ENCODE measurements at places on chromosomes 3 and 15.

- no peak for DNase-seq
Measured at GRCh38 chr15:41169086-41169485, 53.0 kb upstream of the INO80 start.

- no peak for DNase-seq
Measured at GRCh38 chr3:114435386-114436115, 141.7 kb downstream of the TIGIT start.

- no peak for DNase-seq
Measured at GRCh38 chr15:31309893-31310606, 16.6 kb upstream of the KLF13 start.

- no peak for DNase-seq
Measured at GRCh38 chr3:35624698-35625097, 14.6 kb upstream of the ARPP21 start.

GRCh38 chr3:187125319-187126031 is 13.8 kb downstream of the RPL39L start:
- no peak for DNase-seq

DNA sequence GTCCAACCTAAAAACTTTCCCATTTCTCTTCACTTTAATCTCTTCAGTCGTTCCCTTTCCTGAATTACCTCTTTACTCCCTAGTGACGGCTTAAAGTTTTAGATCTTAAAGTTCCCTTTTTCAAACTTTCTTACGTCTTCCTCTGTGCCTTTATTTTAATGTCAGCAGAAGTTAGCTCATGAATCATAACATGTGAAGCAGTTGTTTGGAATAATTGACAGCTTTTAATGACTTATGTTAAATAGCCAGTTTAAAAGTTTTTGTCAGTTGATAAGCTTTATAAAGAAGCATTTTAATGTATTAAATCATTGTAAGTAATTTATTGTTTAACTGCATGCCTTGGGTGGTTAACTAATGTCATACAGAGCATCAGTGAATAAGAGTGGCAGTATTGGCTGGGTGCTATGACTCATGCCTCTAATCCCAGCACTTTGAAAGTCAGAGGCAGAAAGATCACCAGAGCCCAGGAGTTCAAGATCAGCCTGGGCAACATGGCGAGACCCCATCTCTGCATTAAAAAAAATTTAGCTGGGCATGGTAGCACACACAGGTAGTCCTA is 33.9 kb downstream of the PIK3CA start:
- no peak for DNase-seq

DNA sequence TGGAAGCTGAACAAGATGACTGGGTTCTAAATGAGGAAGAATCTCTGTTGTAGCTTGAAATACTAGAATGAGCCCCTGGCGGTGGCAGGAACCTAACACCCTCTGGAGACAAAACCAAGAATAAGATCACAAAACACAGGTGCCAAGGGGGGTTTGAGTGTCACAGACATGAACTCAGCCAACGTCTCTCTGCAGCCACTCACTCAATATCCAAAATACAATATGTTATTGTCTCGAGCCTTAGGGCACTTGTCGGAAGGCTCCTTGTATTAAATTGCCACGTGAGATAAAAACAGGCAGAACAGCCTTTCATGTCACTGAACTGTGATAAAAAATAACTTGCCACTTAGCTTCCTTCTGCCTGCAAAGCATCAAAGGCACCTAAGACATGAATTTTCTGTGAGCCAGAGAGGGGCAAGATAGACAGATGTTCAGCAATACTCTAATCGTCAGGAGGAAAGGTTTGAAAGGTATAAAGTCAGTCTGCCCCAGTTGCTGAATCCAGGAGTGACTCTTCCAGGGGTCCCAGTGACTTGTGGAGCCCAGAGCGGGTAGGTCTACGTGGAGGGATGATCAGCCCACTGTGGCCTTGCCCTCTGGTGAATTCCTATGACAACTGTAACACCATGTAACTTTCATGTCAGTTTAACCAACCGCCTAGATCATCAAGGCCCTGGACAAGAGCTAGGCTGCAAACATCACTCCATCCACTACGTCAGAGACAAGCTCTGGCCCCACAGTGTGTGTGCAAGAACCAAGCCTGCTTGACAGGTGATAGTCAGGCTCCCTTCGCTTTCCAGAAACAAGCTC is 165.2 kb downstream of the OSBPL10 start:
- DNase-seq = no peak

DNA sequence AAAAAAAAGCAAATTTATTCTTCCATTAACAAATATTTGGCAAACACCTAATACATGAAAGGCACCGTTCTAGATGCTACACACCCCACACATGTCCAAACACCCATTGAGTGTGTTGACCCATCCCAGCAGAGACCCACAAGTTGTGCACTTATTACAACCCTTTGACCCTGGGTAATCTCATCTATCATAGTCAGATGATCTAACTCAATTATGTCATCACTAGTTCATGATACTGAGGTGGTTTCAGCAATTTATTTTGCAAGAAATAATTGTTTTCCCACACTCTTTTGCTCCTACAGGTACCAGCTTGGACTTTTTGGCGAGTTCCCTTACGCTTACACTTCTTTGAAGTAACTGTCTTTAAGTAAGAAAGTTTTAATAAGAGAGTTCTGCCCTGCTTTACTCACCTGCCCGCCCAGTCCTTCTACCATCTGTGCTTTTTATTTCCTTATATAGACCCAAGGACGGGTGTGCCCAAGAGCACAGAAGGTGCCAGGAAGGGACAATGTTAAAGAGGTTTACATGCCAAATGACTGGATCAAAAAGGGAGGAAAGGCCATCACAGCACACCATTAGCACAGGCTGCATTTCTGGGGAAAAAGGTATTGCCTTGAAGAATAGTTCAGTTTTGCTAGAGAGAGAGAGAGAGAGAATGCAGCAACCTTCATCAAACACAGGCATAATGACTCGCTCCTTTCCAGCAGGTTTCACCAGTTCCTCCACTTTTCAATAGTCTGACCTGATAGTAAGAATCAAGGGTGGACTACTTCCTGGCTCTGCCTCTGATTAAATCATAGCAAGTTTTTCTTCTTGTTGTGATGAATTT is 54.5 kb upstream of the ATP11B start:
- DNase-seq = no peak

- DNase-seq = no peak
Measured at GRCh38 chr3:76372497-76372896, 587.1 kb upstream of the ZNF717 start.

DNA sequence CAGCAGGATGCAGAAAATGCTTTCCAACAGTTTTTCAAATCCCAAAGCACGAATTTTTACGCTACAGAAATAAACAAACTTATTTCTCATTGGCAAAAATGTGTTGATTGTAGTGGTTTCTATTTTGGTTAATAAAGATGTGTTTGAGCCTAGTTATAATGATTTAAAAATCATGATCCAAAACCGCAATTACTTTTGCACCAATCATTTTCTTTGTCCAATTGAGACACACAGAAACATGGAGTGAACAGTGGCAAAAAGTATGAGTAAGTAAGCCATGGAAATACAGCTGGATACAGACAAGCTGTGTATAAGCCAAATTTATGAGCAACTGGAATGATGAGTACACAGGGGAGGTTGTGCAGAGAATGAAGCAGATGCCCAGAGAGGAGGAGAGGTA is 427.9 kb downstream of the NTRK3 start:
- DNase-seq = no peak

- no peak for DNase-seq
Measured at GRCh38 chr15:91316126-91316525, 216.1 kb downstream of the SV2B start.

- no peak for DNase-seq
Measured at GRCh38 chr3:81237181-81237580, 524.3 kb downstream of the GBE1 start.

DNA sequence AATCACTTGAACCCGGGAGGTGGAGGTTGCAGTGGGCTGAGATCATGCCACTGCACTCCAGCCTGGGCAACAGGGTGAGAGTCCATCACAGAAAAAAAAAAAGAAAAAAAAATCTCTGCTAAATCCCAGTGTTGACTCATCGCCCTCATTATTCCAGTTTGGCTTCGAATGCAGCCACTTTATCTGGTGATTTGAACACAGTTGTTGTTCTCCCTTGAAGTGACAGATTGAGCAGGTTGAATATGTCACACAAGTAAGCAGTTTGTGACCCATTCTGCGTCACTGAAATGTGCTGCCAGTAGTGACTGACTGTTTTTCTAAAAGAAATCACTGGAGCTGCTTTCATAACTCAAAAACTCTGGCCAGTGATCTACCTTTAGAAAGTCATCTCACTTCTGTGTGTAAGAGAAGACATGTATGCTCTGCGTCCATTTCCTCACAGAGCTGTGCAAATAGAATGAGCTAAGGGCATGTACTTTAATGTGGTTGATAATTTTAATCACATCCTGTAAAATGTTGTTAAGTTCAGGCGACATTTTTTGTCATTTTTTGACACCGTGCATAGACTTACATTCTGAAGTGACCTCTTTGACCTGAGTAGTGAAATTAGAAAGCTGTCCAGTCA is 12.5 kb downstream of the DOCK3 start:
- DNase-seq = no peak

- DNase-seq = no peak
Measured at GRCh38 chr3:30350011-30350410, 256.4 kb upstream of the TGFBR2 start.

GRCh38 chr3:100184948-100185570 is 70.8 kb upstream of the FILIP1L start:
- no peak for DNase-seq

DNA sequence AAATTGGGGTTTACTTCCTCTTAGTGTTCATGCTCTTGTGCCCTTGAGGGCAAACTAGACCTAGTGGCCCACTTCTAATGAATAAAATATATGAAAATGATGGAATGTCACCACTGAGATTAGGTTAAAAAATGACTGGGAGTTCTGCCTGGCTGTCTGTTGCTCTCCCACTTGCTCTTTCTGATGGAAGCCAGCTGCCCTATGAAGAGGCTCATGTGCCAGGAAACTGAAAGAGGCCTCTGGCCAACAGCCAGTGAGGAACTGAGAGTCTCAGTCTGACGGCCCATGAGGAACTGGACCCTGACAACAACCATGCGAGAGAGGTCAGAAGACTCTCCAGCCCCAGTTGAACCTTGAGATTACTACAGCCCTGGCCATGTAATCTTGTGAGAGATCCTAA is 107.1 kb upstream of the FHIT start:
- DNase-seq = no peak

DNA sequence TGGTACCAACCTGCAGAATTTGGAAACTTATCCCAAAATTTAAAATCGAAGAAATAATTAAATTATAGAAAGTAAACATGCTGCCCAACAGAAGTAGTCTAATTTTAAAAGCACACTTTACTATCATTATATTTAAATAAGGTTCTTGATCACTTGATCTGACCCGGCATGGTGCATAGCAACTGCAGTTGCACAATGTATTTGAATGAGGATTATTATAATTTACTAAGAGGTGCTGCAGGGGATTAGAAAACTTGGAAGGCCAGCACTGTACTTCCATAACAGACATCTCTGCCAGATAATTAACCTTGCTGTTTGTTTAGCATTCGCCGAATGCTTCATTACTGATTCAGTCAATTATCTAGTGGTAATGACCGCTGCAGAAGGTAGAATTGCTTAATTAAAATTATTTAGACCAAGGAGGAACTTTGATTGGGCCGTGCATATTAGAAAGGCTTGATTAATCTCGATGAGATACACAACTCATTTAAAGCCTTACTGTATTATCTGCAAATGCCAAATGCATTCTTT is 971.6 kb downstream of the ZPLD1 start:
- DNase-seq = no peak

GRCh38 chr3:13879946-13880810 is at the start of gene WNT7A:
WNT7A (minus strand) TSS chr3:13880071; CDS start chr3:13879816, 255 bp downstream.
- DNase-seq = no peak

GRCh38 chr3:185699927-185700326 is 113.8 kb downstream of the SENP2 start:
- DNase-seq = no peak

GRCh38 chr15:80485370-80486164 is 81.4 kb downstream of the ARNT2 start:
- no peak for DNase-seq

- DNase-seq = no peak
Measured at GRCh38 chr15:69480932-69481331, 28.3 kb downstream of the RPLP1 start.

GRCh38 chr3:196740481-196741248 is 1.0 kb downstream of the PAK2 start:
- DNase-seq = peak; percentile 27

DNA sequence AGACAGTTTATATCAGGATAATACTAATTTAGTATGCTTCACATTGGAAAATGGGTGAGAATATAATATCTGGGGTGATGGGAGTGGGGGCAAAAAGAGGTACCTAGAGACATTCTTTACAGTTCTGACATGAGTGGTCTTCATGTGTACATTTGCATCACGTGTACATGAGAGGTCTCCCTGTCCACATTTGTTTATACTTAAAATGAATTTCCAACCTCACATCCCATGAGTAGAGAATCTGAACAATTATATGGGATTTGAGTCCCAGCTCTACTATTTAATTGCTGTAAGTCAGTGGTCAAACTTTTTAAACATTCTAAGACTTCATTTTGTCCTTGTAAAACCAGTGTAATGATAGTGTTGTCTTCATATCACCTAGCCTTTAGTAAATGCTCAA is 408.4 kb downstream of the NAALADL2 start:
- no peak for DNase-seq

DNA sequence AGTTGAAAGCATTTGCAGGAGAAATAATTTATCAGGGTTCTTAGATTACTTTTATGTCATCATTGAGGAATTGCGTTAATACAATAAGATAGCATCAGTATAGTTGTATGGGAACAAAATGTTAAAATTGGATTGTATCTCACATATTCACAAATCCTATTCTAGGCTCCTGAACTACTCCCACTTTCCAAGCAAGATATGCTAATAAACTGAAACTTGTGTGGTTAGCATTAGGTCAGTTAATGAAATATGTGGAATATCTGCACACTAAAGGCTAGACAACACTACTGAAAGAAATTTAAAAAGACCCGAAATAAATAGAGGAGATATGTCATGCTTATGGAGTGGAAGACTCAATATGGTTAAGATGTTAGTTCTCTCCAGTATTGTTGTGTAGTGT is 272.7 kb downstream of the DOCK3 start:
- no peak for DNase-seq

DNA sequence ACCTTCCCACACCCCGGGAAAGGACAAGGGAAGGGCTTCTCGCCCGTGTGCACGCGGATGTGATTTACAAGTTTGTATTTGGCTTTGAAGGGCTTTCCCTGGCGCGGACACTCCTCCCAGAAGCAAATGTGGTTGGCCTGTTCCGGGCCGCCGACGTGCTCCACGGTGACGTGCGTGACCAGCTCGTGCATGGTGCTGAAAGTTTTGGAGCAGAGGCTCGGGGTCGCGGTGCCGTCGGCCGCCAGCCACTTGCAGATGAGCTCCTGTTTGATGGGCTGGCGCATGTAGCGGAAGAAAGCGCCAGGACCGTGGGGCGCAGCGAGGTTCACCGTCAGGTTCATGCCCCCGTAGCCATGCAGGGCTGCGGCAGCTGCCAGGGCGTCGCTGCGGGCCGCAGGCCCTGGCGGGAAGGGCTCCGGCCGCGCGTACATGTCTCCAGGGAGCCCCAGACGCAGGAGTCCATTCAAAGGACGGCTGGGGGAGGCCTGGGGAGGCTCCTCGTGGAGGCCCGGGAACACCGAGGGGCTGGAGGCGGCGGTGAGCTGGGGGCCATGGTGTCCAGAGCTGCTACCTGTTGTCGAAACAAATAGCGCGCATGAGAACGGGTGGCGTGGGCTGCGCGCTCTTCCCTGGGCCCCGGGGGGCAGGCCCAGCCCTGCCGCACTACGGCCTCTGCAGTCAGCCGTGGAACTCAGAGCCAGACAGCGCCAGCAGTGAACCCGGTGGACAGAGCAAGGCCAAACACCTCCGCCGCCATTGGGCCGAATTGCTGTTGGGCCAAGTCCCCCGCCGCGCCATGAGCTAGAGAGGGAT is 10.2 kb downstream of the ZIC4 start:
- DNase-seq = no peak

GRCh38 chr3:25727316-25727715 is 55.9 kb downstream of the NGLY1 start:
- DNase-seq = no peak
